ENCODE measurements at places on chromosomes 2 and 18.
A peak's percentile ranks its signal among the peaks of the same experiment; 100 is the strongest.

GRCh38 chr18:61939046-61939674 lies 46.4 kb upstream of the RNF152 start:
- DNase-seq: no peak

DNA sequence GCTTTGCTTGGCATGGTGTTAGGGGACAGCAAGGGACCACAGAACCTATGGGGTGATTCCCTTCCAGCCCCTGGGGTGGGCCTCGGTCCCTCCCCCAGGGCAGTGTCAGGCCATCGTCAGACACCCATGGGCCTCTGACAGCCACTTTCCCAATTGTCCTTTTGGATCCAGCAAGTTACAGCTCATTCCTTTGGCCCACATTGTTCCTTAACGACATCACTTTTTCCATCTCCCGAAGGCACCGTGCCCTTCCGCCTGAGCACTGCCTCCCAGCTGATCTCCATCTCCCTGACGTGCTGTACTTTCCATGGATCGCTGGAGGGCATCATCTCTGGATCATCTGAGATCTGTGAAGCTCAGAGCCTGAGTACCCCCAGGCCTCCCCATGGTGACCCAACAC lies 10.4 kb upstream of the KCNK3 start:
- no peak for DNase-seq

GRCh38 chr2:234703258-234703657 lies 206.4 kb upstream of the ARL4C start:
- no peak for DNase-seq

GRCh38 chr2:2758793-2759367 lies 427.8 kb upstream of the MYT1L start:
- no peak for DNase-seq

DNA sequence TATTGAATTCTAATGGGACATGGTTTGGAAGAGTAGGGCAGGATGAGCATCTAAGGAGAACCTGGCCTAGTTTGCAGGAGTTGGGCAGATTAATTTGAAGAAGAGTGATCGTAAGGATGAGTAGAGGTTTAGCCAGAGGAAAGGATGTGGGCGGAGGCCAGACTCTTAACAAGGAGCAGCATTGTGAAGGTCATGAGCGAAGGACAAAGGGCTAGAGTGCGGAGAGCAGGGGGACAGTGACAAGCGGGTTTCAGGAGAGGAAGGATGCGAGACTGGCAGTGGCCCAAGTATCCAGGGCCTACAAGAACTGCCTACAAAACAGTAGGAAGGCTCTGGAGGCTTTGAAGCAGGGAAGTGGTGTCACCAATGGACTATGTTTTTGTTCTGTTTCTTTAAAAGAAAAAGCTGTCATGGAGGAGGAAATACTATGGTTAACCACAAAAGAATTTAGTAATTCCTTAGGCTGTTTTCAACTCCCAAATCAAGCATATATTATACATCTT lies 20.1 kb downstream of the SLC66A3 start:
- DNase-seq: peak; percentile 16

GRCh38 chr2:151205571-151205970 lies 56.1 kb downstream of the RBM43 start:
- no peak for DNase-seq

All from BJ (cell line).